Left colon (tissue), 2 donors: ENCODE measurements at places on chromosomes 6 and 20. TPM values are rescaled to one million over a fixed set of nuclear protein-coding genes. Genes with fewer than 3 reads are reported as not detected.

- DNase-seq: no peak
These were observed 185.6 kb upstream of the CST7 start for GRCh38 chr20:24763386-24764026.

DNA sequence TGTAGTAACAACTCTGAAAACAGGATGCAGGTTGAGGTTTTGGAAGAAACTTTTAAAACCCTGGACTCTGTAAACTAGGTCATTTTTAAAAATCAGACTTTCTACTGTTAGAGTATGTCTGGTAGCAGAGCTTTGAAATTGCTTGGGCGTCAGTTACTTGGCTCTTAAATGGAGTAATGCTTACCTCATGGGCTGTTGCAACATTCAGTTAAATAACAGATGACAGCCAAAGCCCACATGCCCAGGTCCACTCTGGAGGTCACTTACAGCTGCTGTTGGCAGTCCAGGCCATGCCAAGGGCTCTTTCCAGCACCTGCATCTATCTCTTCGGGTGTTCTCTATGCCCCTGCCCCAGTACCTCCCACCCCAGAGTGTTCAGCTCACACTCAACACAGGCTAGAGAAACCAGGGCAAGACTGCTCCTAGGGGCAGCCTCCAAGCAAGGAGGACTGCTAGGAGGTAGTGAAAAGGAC is 96.4 kb downstream of the BANF2 start:
- DNase-seq: no peak

- DNase-seq: no peak
These were observed 9.0 kb upstream of the SERPINB1 start for GRCh38 chr6:2850538-2851113.

- DNase-seq: no peak
These were observed 381.0 kb downstream of the TAF4 start for GRCh38 chr20:61684583-61685235.

DNA sequence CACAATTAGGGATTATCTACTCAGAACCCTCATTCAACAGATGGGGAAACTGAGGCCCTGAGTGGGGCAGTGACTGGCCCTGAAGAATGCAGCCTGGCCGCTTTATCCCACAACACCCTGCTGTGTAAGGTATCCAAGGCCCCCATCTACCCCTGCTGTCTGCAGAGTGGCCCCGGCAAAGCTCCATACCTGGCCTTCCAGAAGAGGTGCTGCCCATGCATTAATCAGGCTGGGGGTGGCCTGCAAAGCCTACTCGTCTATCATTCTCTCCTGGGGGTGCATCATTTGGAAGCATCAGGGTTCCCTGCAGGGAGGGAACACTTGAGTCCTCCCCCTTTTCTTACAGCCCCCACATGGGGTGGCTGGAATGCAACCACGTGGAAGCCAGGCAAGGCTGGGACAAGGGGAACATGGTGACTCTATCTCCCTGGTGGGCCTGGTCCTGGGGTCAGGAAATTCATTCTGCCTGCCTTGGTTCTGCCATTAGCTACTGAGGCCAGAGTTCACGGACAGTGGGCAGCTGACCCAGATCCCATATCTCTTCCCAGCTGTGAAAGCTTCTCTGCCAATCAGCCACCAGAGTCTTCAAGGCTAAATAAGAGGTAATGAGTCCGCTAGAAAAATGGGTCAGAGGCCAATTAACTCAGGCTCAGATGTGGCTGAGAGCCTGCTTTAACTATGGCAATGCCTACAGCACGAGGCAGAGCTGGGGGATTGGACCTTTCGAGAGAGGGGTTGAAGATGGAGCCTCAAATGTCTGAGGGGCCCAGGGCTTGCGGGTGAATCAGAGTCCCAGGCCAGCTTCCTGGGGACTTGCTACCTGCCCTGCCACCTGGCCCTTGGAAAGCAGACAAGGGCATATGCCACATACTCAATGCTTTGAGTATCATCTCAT is 72.3 kb upstream of the TOX2 start:
- DNase-seq: no peak

- DNase-seq: no peak
These were observed 42.9 kb downstream of the AFG1L start for GRCh38 chr6:108337721-108338120.

DNA sequence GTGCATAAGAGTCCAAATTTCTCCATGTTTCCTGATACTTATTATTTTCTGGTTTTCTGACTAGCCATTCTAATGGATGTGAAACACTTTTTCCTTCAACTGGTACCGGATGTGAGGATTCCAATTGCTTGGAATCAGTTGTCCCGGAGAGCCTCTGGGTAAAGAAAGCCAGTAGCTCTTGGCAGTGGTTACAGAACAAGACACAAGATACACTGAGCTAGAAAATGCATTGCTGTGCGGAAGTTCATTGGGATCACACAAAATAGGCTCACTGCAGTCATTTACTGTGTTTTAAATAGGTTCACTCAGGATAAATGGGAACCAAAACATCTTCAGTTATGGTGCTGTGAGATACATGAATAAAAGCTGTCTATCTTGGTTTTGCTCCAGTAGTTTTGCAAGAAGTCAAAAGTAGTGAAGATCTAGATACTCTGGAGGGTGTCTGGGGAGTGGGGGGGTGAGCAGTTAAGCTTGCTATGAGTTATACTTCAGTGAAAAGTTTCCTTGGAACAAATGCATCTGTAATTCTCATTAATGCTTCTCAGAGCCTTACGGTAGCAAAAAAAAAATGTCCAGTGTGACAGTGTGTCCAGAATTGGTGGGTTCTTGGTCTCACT is 54.4 kb upstream of the RNF182 start:
- DNase-seq: no peak

The TNXB gene
- 35.9 TPM for total RNA-seq

The RIMS1 gene
- 0.28 TPM for total RNA-seq

The MYBL2 gene
- total RNA-seq: 11.7 TPM

The PSMB1 gene
- total RNA-seq: 118 TPM
